ENCODE measurements at places on chromosomes 1 and 21.

DNA sequence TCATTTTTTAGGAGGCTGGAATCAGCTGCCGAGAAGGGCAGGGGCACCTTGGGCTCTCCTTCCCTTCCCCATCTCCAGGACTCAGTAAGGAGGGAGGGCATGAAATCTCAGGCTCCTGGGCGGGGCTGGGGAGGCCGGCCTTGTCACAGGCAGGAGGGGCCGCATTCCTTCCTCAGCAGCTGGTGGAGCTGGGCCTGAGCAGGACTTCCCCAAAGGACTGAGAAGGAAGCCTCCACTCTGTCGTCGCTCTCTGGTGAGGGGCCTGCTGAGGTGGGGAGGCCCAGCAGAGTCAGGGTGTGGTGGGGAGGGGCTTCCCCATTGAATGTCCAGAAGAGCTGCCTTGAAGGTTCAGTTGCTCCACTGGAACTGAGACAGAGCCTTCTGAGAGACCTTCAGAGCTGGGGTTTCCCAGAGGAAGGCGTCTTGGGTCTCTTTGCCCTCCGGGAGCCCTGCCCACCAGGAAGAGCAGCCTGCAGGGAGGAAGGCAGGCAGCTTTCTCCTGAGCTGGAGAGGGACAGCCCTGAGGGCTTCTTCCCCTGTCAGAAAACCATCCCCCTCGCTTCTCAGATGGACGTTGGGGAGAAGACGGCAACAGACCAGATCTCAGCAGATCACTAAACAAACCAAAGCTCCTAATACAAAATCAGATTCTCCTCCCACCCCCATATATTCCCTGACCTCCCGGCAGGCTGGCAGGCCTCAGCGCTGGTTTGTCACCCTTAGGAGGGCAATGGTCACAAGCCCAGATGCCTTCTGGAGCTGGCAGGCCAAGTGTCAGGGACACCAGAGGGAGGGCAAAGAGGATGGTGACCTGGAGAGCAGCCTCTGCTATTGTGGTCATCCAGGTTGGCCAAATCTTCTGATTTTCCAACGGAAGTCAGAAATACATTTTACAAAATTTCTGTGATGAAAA, 10.7 kb downstream of the KCNA10 start:
- no peak for DNase-seq

DNA sequence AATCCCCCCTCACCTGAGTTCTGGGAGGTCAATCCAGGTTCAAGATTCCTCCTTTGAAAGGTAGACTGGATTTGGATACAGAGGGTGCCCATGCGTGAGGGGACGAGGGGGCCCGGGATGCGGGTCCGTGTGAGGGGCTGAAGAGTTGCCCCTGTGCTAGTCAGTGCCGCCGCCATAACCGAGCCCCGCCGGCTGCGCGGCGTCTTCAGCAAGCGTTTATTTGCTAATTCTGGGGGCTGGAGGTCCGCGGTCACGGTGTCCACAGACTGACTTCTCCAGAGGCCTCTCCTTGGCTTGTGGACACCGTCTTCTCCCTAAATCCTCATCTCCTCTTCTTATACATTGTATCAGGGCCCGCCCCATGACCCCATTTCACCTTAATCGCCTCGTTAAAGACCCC, 20.9 kb upstream of the SAMD11 start:
- no peak for DNase-seq

GRCh38 chr21:38853421-38853919, 47.7 kb downstream of the ETS2 start:
- DNase-seq, result no peak

DNA sequence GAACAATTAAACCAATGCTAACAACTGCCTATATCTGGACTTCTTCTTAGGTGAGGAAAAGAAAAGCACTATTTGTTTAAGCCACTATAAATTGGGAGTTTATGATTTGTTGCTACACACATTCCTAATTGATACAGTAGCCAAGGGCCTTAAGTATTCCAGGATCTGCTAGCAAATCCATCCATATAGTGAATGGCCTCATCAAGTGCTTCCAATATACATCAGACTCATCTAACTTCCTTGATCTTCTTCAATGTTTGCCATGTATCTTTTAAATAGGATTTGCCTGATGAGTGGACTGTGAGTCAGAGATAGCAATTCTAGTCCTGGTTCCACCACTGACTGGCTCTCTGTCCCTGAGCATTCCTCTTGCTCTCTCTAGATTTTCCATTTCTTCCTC, 430.2 kb downstream of the OMA1 start:
- DNase-seq, result no peak

DNA sequence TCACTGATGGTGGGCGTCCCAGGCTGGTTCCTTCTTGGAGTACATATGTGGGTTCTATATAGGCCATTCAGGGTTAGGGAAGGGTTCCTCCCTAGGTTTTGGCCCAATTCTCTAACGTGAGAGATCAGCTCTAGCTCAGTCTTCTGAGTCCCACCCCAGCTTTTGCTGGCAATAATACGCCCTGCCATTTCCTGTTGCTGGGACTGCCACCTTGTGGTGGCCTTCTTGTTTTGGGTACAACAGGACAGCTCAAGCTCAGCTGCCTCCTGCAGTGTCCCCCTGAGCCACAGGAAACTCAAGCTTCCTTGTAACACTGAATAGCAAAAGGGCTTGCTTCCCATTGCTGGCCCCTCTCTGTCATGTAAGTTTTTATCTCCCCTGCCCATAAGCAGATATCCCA, 77.8 kb downstream of the BACH1 start:
- DNase-seq, result peak; percentile 35

- DNase-seq, result no peak
These were observed 27.4 kb downstream of the AKNAD1 start for GRCh38 chr1:108829498-108829916.
